ENCODE measurements at places on chromosomes 16 and 17. TPM values are rescaled to one million over a fixed set of nuclear protein-coding genes. Genes with fewer than 3 reads are reported as not detected.

Gene CIITA
- total RNA-seq, result 10.5 TPM

Gene GLIS2
- 13.7 TPM for total RNA-seq

Gene KIAA0513
- 8.1 TPM for total RNA-seq

Gene MFAP4
- total RNA-seq, result 38.8 TPM

Gene FOXN1
- not detected for total RNA-seq

Gene NPLOC4
- 85.8 TPM for total RNA-seq

Gene ABR
- 148 TPM for total RNA-seq

Gene PRKCA
- 10.0 TPM for total RNA-seq

GRCh38 chr16:1184156-1184868, 31.4 kb downstream of the CACNA1H start:
- peaks cover 31% of the 10 kb centered on the region for H3K27me3 ChIP-seq
- no peaks in the 10 kb centered on the region for H3K36me3 ChIP-seq
- peaks cover 4% of the 10 kb centered on the region for H3K4me1 ChIP-seq
- DNase-seq, result no peak

GRCh38 chr16:71726476-71727315, 2.2 kb upstream of the PHLPP2 start:
- H3K4me3 ChIP-seq, result no peak overlapping the region
- H3K27ac ChIP-seq, result peak overlapping the region; percentile 41
- H3K36me3 ChIP-seq, result no peaks in the 10 kb centered on the region

DNA sequence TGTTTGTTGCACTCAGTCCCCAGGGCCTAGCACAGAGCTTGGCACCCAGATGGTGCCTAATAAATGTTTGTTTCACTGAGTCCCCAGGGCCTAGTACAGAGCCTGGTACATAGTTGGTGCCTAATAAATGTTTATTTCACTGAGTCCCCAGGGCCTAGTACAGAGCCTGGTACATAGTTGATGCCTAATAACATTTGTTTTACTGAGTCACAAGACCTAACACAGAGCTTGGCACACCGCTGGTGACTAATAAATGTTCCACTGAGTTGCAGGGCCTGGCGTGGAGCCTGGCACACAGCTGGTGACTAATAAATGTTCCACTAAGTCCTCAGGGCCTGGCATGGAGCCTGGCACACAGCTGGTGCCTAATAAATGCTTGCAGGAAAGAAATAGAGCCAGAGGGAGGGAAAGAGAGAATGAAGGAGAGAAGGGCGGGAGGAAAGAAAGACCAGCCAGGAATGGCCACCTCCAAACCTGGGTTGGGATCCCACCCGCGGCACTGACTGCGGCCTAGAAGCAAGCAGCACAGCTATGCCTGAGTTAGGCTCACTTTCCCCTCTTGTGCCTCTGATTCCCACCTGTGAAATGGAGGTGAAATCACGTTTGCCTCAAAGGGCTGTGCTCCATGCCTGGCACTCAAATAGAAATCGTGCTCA, 7.5 kb downstream of the SLC5A11 start:
- H3K4me3 ChIP-seq, result no peak overlapping the region
- no peak for DNase-seq
- H3K36me3 ChIP-seq, result no peaks in the 10 kb centered on the region
- H3K27me3 ChIP-seq, result no peaks in the 10 kb centered on the region
- peaks cover 10% of the 10 kb centered on the region for H3K4me1 ChIP-seq

GRCh38 chr17:7557775-7558543, 591 bp upstream of the TNFSF13 start:
- peak; percentile 88 for DNase-seq
- peak overlapping the region; percentile 93 for H3K27ac ChIP-seq
- peak overlapping the region; percentile 97 for H3K4me3 ChIP-seq
- H3K36me3 ChIP-seq, result no peaks in the 10 kb centered on the region
- H3K4me1 ChIP-seq, result peaks cover 53% of the 10 kb centered on the region
- H3K27me3 ChIP-seq, result no peaks in the 10 kb centered on the region

- H3K4me1 ChIP-seq, result no peaks in the 10 kb centered on the region
- H3K4me3 ChIP-seq, result no peak overlapping the region
- DNase-seq, result no peak
- H3K27ac ChIP-seq, result no peak overlapping the region
Observed at GRCh38 chr17:33438578-33438977, 145.5 kb upstream of the ASIC2 start.

DNA sequence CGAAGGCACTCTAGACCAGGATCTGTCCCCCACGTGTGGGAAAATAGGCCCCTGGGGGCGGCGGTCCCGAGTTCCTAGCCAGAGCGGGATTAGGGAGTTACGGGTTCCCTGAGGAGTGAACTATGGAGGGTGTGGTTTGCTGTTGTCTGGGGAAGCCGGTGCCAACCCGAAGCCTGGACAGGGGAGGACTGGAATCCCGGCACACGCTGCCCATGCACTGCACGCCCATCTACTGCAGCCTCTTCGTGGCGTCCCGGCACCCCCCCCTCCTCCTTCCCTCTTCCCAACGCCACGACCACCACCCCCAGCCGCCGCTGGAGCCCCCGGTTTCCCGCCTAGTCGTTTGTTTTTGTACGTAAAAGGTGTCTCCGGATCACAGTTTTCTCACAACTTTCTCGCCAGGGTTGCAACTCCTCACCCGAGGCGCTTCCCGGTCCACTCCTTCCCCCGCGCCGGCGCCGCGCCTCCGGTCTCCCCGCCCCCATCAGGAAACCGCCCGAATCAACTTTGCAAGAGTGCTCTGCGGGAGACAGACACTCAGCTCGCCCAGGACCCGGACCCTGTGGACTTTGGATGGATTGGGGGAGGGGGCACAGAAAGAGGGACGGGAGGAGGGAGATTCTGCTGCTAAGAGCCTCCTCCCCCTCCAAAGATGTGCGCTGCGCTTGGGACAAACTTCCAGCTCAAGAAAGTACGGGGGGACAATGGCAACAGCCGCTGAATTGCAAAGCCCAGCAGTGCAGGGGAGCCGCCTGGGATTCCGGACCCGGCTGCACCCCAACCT, 1.4 kb upstream of the LHX1 start:
- H3K36me3 ChIP-seq, result no peaks in the 10 kb centered on the region
- H3K4me1 ChIP-seq, result peaks cover 81% of the 10 kb centered on the region
- H3K27me3 ChIP-seq, result peaks cover 100% of the 10 kb centered on the region
- H3K4me3 ChIP-seq, result peak overlapping the region; percentile 21
- DNase-seq, result no peak

- no peak for DNase-seq
- H3K36me3 ChIP-seq, result peaks cover 15% of the 10 kb centered on the region
- no peak overlapping the region for H3K27ac ChIP-seq
- no peaks in the 10 kb centered on the region for H3K27me3 ChIP-seq
- no peak overlapping the region for H3K4me3 ChIP-seq
Observed at GRCh38 chr17:2977157-2977556, 86.2 kb downstream of the OR1D5 start.

DNA sequence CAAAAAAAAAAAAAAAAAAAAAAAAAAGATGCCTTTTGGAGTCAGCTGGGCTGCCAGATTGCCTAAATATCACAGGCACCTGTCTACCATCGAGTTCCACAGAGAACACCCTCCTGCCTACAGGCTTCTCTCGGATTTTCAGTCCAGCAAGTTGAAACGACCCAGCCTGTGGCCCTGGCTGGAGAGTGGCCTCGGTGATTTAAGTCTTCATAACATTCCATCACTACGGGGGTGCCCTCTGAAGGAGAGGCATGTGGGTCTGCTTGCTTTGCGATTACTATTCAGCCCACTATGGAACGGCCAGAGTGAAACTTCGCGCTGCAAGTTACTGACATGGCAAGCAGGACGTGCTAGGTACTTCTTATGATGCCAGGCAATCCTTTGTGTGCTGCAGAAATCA, 42.8 kb downstream of the MARCHF10 start:
- no peaks in the 10 kb centered on the region for H3K4me1 ChIP-seq
- H3K27ac ChIP-seq, result no peak overlapping the region
- H3K27me3 ChIP-seq, result no peaks in the 10 kb centered on the region
- H3K36me3 ChIP-seq, result no peaks in the 10 kb centered on the region
- DNase-seq, result no peak
- H3K4me3 ChIP-seq, result no peak overlapping the region

DNA sequence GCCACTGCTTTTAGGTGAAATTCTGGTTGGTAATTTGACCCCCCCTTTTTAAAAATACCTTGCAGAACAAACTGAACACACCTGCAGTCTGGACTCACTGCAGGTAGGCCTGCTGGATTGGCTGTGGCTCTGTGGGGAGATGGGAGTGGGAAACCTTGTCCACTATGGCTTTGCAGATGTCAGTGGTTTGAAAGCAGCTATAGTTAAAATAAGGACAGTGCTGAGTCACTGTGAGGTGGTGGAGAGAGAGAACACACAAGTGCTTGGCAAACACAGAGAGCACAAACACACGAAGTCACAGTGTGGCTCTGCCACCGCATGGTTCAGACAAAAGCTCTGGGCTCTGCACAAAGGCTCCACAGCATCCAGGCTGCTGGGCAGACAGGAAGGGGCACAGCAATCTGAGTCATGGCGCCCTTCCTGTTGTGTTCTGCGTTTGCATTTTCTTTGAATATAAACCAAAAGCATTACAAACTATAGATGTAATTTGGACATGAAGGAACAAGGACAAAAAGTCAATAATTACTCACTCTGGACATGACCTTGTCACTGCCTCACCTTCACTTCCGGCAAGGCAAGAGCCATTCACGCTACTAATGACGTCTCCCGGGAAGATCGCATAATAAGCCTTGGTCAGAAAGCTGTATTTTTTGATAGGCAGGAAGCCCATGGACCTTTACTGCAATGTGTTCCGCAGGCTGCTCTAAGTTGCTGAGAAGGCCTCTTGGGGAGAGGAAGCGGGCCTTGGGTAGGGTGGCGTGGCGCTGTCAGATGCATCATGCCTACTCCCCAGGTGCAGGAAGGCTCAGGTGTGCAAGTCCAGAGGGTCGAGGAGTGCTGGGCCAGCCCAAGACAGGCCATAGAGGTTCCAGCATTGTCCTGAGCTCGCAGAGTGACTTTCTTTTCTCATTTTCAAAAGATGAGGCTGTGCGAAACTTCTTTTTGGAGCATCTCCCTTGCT, 60.1 kb upstream of the MED9 start:
- no peak for DNase-seq
- no peak overlapping the region for H3K4me3 ChIP-seq
- peaks cover 72% of the 10 kb centered on the region for H3K4me1 ChIP-seq
- peak overlapping the region; percentile 65 for H3K27ac ChIP-seq
- no peaks in the 10 kb centered on the region for H3K36me3 ChIP-seq

GRCh38 chr17:62109378-62109902, 44.4 kb upstream of the MED13 start:
- H3K27ac ChIP-seq, result no peak overlapping the region
- no peaks in the 10 kb centered on the region for H3K36me3 ChIP-seq
- H3K4me1 ChIP-seq, result no peaks in the 10 kb centered on the region
- H3K4me3 ChIP-seq, result no peak overlapping the region
- DNase-seq, result no peak
- H3K27me3 ChIP-seq, result peaks cover 11% of the 10 kb centered on the region

GRCh38 chr16:72501739-72502593, 330.0 kb upstream of the PMFBP1 start:
- H3K36me3 ChIP-seq, result no peaks in the 10 kb centered on the region
- H3K27ac ChIP-seq, result no peak overlapping the region
- peak; percentile 23 for DNase-seq
- no peak overlapping the region for H3K4me3 ChIP-seq

- no peaks in the 10 kb centered on the region for H3K4me1 ChIP-seq
- H3K36me3 ChIP-seq, result no peaks in the 10 kb centered on the region
- H3K27ac ChIP-seq, result no peak overlapping the region
Observed at GRCh38 chr16:47132308-47132707, 11.4 kb downstream of the NETO2 start.

DNA sequence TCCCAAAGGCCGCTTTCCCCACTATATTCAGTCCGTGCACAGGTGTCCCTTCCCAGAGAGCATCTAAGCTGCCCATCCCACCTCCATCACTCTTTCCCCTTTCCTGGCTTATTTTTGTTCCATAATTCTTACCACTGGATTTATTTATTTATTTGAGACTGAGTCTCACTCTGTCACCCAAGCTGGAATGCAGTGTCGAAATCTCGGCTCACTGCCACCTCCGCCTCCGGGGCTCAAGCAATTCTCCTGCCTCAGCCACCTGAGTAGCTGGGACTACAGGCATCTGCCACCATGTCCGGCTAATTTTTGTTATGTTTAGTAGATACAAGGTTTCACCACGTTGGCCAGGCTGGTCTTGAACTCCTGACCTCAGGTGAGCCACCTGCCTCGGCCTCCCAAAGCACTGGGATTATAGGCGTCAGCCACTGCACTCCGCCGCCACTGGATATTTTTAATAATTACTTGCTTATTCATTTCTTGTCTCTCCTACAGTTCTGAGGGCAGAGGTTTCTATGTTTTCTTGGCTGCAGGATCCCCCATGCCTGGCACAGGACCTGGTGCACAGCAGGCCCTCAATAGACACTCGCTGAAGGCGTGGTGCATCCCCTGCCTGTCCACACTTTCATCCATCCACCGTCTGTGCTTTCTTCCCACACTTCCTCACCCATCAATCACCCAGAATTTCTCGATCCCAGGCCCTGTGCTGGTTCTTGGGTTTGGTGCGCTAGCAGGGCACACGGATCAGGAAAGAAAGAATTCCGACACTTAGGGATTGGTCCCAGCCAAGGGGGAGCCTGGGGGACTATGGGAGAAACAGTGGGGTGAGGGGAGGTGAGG, 9.9 kb upstream of the ADGRG1 start:
- DNase-seq, result no peak
- no peaks in the 10 kb centered on the region for H3K27me3 ChIP-seq
- no peaks in the 10 kb centered on the region for H3K36me3 ChIP-seq
- H3K4me3 ChIP-seq, result no peak overlapping the region

DNA sequence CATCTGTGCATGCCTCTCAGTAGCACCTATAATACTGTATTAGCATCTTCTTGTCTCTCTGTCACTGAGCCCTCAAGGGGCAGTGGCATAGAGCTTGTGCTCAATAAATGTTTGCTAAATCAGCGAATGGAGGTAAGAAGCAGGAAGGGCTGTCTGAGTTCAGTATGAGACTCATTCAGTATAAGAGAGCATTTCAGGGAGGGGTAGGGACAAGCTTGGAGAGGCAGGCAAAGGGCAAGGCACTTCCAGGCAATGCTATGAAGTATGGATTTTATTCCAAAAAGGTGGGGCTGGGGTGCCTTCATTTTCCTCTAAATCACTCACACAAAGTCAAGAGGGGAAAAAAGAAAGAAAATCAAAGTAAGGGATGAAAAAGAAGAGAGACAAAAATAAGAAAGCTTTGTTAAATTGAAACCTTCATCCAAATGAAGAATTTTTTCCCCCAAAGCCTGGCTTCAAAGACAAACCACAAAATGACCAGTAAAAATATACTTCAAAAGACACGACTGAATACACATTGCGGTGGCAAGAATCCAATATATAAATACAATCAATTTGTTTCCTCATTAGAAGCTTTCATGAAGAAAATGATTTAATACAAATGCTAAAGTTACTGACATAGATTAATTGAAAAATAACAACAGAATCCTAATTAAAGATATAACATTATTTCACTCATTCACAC, 51.2 kb downstream of the SKAP1 start:
- no peaks in the 10 kb centered on the region for H3K27me3 ChIP-seq
- no peaks in the 10 kb centered on the region for H3K4me1 ChIP-seq
- DNase-seq, result no peak
- no peaks in the 10 kb centered on the region for H3K36me3 ChIP-seq
- H3K27ac ChIP-seq, result no peak overlapping the region

Data from heart right ventricle (tissue), 16 donors.